ENCODE measurements at places on chromosomes 6 and 20. TPM values are rescaled to one million over a fixed set of nuclear protein-coding genes. Genes with fewer than 3 reads are reported as not detected.
A peak's percentile ranks its signal among the peaks of the same experiment; 100 is the strongest.

LST1 gene
- 0.09 TPM for total RNA-seq

AMD1 gene
- 133 TPM for total RNA-seq

PPP1R16B gene
- total RNA-seq = under 0.01 TPM

DNA sequence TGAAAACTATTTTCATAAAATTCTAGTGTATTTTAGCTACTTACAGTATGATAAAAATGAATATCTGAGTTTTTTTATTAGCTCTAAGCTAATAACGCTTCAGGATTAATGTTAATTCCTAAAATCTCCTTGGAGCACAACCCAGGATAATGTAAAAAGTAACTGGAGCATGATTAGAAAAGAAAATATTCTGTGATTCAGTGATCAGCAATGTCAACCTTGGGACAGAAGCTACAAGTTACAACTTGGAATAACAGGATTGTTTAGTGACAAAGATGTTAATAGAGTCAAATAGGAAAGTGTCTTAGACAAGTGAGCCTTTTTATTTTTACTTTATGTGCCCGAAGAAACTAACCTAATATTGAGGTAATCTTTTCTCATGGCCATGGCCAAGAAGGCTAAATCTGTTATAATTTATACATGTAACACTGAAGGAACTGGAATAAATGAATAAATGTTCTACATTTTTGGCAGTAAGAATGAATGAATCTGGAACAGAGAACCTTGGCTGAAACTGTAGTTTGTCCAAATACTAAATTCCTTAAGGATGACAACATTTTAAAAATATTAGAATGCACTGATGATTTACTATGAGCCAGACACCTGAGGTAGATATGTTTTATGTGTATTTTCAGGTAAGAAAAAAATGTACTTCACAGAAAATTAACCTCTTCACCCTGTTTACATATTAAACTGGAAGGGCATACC lies 994.0 kb downstream of the GRIK2 start:
- no peak for DNase-seq

DNA sequence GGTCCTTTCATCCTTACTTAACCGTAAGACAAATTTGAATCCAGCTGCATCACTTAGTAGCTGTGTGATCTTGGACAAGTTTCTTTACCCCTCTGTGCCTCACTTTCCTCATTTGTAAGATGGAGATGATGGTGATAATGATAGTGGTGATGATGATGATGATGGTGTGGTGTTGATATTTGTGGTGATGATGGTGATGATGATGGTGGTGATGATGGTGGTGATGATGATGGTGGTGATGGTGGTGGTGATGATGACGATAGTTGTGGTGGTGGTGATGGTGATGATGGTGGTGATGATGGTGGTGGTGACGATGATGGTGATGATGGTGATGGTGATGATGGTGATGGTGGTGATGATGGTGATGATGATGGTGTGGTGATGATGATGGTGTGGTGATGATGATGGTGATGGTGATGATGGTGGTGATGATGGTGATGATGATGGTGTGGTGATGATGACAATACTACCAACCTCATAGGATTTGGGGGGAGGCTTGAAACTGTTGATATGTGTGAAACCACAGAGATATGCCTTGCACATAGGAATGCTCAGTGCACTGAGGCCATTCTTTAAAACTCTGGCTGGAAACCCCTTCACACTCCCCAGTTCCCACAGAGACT lies 233.2 kb downstream of the LY86 start:
- DNase-seq = no peak

DNA sequence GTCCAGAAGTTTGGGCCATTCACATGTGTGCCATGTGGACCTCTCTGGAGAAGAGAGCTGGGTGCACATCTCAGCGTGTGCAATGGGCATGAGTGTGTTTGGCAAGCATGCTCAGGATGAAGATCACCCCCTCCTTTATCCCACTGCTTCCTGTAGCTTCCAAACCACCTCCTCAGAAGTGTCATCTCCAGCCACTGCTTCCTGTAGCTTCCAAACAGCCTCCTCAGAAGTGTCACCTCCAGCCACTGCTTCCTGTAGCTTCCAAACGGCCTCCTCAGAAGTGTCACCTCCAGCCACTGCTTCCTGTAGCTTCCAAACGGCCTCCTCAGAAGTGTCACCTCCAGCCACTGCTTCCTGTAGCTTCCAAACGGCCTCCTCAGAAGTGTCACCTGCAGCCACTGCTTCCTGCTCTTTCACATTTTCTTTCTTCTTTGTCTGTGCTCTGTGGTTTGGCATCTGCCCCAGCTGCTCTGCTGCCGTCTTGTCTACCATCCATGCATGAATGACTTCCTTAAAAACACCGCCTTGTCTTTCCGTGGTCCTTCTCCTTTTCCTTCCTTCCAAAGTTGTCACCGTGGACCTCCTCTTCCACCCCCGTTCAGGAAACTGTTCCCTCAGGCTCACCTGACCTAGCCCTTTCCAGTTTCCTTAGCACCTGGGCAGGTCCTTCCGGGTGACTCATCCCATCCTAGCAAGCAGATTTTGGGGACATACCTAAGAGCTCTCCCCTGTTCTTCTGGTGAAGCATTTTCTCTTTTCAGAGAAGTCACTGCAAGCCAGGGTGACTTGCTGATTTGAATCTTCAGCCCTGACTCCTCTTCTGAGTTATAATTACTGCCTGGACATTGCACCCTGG lies 43.5 kb upstream of the TIAM2 start:
- DNase-seq = no peak

- DNase-seq = peak; percentile 60
Observed at GRCh38 chr6:10338151-10338550, 76.7 kb downstream of the TFAP2A start.

DNA sequence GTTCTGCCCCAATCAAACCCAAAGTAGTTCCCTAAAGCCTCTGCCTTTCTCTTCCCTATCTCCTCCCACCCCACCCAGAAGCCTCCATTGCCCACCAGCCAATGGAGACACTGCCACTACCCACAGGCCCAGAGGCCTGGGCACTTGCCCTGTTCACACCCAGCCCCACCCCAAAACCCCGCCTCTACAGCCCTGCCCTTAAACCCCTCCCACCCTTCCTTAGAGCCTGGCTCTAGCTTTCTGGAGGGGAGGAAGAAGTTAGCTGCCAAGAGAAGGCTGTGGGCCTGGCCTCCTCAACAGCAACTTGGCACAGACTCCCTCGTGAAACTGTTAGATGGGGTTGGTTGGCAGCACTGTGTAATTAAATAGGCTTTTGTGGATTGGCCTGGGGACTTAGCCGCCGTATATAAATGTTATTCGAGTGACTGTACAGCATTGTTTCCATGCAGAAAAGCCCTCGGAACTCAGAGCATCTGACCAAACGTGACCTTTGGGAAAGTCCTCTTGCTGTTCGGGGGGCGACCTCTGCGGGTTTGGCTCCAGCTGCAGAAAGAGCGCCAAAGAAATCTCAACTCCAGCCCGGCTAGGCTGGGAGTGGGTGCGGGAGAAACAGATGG lies 31.4 kb downstream of the COL11A2 start:
- DNase-seq = peak; percentile 95

GRCh38 chr20:17014217-17014616 lies 212.6 kb upstream of the PCSK2 start:
- no peak for DNase-seq

DNA sequence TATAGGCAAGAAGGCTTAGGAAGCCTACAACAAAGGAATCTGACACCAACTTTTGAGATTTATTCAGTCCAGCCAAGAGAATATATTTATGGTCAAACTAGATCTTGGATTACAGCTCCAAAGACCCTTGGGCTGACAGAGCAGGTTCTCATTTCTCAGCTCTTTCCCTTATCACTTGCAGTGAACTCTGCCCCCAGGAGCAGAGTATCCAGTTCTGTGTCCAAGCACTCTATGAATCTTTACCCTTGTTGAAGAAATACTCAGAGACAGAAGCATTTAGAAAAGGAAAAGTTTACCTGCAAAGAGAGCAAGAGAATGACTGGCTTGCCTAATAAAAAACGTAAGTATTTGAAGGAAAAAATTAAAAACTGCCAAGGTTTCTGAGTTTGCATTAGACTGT lies 190.5 kb downstream of the SLC16A10 start:
- DNase-seq = no peak

DNA sequence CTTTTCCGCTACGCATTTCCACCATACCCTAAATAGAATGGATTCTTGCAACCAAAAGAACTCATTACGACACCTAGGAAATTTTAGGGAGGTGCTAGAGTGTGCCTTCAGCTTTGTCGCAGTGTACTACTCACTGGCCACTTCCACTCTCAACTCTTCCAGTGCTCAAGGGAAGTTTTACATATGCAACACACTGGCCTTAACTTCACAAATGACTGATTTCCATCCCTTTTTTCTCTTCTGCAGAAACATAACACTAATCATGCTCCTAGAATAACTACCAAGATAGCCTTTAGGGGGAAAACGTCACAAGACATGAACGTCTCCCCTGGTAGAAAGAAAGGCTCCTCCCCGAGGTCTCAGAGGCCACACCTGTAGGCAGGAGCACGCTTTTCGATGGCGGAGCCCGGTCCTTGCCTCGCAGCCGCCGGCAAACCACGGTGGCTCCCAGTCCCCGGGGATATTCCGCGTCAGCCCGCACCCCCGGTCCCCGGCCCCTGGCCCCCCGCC lies 584 bp downstream of the LYRM4 start:
- DNase-seq = peak; percentile 79

DNA sequence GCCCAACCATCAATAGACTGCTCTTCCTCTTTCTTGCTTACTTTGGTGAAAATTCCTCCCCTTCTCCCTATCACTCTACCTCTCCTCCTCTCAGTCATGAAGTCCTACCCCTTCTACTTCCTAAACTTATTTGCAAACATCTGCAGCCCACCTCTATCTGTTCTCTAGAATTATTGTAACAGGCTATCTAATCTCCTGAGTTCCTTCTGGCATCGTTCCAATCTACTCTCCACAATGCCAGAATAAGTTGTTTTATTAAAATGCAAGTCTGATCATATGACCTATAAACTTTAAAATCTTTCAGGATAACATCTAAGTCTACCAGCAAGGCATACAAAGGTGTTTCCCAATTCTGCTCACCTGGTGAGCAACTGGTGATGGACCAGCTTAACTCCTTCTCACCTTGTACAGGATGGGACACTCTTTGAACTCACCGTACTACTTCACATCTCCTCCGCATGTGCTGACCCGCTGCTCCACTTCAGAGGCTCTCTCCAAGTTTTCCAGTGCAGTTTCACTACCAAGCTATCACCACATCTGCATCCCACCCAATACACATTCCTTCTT lies 7.9 kb downstream of the CD164 start:
- DNase-seq = no peak

DNA sequence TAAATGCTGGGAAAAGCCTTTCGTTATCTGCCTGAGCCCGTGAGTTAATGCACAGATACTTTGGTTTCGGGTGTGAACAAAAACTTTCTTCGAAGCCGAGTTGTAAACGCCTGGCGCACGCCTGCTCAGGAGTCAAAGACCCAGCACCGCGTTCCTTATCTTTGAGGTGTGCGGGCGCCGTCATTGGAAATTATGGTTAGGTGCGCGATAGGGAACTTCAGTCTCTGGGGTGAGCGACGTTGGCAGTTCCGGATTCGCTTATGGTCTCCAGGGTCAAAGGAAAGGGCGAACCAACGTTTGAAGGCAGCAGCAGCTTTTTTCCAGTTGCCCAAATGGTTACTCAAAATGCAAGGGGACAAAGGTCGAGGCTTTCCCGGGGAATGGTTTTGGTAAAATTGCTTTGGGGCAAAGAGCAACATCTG lies 853 bp downstream of the SLC22A3 start:
- DNase-seq = no peak

DNA sequence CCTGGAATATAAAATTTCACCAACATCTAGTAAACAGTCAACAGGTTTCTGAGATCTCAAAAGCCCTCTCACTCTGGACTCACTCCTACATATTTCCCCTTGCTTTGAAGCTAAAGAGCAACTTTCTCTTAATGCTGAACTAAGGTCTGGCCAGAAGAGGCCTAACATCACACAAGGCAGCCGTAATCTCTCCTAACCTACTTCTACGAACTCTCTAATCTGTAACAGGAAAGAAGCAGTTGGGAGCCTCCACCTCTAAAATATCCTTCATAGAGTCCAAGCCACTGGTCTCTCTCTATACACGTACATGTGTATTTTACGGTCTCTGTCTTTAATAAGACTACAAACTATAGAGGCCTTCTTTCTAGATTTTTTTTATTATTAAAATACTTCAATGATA lies 72.0 kb downstream of the REV3L start:
- no peak for DNase-seq

- peak; percentile 9 for DNase-seq
Observed at GRCh38 chr6:21305893-21306332, 287.6 kb upstream of the SOX4 start.

DNA sequence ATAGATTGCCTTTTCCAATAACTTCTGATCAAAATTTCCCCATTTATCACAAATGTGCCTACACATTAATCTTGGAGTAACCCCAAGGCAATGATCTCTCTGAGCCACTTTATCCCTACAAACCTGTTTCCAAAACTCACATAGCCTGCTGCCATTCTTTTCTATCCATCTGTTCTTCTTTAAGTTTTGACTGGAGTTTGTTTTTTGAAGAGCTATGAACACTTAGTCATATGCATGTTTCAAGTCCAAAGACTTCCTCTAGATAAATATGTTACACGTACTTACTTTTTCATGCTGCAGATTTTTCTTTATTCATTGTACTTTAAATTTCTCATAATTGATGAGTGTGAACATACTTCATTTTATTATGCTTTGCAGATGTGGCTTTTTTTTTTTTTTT lies 488.9 kb upstream of the CITED2 start:
- no peak for DNase-seq
